Nasal cavity respiratory epithelium epithelial cell of viscerocranial mucosa (primary cell): ENCODE measurements at places on chromosomes 6 and 20. TPM values are rescaled to one million over a fixed set of nuclear protein-coding genes. Genes with fewer than 3 reads are reported as not detected.

Gene SNAP91
- under 0.01 and 0.07 TPM in 2 replicates for total RNA-seq

Gene CBLN4
- total RNA-seq = not detected in 2 replicates

Gene PNLDC1
- 0.07 TPM in 1 of 2 replicates, not detected in the other for total RNA-seq

Gene SULF2
- total RNA-seq = 46.8 and 540 TPM in 2 replicates

Gene ZBTB12
- total RNA-seq = 1.4 and 4.1 TPM in 2 replicates
